ENCODE measurements at places on chromosomes 1 and 21.

DNA sequence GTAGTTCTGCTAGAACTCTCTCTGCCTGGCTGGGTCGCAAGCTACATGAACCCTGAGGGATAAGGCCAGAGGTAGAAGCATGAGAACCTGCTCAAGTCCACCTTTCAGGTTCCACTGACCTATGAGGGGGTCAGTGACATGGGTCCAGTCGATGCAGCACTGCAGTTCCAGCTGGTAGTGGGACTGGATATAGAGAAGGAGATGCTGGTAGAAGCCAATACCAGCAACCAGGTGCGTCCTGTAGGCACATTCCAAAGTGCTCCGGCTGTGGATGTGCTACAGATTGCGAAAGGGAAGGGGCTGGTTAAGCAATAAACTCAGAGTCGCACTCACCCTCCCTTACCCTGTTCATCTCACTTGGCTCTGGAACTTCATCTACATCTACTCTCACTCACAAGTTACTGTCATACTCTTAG lies 5.7 kb downstream of the SMG5 start:
- DNase-seq: no peak

DNA sequence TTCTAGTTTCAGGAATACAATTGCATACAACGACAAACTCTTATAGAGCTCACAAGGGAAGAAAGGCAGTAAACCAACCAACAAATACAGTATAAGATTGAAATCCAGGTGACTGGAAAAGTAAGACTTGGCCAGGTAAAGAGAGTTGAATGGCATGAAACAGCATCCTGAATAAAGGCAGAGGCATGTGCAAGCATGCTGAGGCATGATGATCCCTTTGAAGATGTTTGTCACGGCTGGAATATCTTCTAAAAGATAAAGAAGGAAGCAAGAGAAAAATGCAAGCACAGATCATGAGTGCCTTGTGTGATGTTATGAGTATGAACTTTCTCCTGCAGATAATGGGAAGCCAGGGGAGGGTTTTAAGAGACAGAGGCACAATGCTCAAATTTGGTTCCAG lies 83.3 kb upstream of the SPATA6 start:
- DNase-seq: no peak

DNA sequence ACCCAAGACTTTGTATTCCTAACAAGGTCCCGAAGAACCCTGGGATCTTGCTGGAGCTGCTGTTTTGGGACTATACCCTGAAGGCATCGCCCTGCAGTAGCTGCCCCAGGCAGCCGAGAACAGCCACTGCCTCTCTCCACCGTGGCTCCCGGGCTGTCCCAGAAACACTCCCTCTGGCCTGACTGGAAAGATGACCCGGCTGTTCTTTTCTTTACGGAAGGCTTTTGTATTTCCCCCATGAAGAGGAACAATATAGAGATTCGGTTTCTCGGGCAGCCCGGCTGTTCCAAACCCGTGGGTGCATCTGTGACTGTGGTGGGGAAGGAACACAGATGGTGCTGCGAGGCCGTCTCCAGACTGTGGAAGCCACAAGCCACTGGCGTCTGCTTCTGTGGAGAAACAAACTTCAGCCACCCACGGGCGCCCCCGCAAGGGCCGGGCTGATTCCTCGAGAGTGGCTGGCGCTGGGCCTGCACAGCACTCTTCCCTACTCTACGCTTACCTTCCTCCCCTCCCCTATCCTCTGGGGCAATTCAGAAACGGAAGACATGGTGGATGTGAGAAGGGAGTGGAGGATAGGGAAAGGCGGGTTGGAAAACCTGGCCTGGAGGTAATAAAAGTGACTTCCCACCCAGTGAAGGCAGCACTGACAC lies 33.7 kb upstream of the VASH2 start:
- DNase-seq: no peak

DNA sequence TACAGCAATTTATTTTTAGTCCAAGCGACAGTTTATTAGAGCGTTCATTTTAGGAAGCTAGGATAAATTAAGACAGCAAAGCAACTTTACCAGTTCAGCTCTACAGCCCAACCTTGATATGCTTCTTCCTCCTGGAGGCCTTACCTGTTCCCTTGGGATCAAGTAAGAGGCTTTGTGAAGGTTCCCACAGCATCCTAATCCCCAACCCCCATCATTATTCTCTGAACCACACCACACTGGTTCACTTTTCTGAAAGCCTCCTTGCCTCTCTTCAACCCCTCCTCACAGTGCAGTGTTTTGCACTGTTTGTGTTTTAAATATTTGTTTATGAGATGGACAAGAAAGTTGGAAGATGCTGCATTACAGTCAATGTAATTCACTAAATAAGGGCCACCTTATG lies 126.3 kb upstream of the CXADR start:
- DNase-seq: no peak

GRCh38 chr1:164587617-164588501 lies 28.9 kb downstream of the PBX1 start:
- DNase-seq: no peak

DNA sequence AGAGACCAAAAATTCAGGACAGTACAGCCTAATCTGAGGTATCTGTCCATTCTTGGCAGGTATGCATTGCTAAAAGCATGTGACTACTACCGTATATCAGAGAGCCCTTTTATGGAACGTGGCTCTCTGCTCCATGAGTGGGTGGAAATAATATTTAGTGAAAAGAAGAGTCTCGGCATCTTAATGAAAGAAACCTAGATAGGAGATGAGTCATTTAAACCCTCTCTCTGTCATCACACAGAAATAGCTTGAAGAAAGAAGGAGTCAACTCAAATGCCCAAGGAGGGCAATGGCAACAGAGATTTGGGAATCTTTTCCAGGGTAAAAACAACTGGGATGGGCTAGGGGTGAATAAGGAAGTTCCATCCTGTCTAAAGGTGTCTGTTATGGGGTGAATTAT lies 528.2 kb downstream of the SMYD3 start:
- no peak for DNase-seq

- DNase-seq: no peak
These were observed 904.2 kb downstream of the ADGRL2 start for GRCh38 chr1:82704966-82705365.

DNA sequence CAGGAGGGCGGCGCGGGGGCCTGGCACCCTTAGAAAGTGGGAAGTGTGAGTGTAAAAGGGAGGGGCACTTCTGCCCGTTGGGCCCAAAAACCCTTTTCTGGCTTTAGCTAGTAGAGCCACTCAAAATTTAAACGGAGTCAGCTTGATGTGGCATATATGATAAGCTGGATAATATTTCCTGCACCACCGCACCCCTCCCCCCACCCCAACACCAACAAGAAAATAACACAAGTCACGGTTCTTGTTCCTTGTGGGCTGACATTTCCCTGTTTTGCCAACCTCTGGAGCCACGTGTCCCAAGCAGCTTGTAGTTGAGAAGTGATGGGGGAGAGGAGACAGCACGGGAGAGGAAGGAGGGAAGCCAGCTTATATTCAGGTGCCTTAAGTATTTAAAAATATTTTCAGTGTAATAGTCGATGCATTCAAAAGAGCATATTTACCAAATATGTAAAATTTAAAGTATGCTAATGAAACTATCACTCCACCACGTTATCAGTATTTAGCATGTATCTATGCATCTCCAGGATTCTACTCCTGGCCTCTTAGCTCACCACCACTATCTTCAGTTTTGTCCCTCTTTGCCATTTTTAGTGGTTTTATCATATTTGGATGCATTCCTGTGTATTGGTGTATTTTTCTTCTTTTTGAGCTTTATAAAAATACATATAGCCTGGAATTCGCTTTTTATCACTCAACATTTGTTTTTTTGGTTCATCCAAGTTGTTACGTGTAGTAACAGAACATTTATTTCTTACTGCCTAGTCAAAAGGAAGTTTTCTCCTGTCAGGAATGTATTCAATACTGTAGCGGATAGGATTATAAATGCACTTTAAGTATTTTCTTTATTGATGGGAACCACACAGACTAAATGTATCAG lies 773 bp upstream of the DDX59 start:
- DNase-seq: no peak

DNA sequence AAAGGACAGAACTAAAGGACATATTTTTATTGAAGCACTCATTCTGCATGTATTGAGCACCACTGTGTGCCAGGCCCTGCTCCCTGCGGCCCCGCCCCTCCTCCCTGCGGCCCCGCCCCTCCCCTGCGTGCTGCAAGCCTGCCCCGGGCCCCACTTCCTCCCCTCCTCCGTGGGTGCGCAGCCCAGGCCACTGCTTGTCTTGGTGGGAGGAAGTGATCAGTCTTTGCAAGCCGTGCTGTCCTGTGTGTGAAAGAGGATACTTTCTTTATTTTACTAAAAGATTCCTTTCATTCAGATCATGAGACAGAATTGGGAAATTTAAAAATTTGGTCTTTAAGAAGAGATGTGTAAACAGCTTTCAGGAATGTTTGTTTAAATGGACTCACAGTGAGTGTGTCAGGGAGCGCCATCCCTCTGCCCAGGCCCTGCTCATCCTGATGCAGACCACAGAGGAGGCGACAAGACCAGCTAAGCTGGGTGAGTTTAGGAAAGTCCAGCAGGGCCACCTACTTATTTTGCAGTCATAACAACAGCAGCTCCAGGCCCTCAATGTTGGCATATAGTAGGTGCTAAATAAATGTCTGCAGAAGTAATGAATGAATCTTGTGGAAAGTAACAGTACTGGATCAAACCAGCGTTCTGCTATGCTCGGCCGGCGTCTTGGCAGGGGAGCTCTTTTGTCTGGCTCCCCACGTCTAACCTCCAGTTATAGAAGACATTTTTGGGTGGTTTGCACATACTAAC lies 88.3 kb upstream of the SELENON start:
- DNase-seq: no peak

DNA sequence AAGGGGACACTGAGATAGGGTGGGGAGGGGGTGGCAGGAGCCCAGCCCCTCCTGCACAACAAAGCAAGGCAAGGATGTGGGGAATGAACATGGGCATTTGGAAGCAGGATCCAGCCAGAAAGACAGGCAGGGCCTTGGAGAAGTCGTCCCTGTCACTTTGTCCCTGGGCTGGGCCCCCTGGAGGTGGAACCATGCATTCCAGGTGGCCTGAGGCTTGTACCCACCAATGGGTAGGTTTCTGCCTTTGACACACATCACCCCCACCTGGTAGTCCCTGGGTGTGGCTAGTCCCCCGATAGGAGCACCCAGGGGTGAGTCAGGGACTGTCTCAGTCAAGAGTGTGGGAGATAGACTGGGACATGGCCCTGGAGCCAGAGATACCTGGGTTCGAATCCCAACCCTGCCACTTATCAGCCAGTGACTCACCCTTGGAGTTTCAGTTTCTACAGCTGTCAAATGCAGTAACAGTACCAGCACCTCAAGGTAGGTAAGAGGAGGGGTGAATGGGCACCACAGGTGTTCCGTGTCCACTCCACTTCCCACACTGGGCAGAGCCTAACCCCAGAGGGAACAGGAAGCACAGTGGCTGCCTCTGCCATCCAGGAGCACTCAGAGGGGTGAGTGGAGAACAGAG lies 10.0 kb downstream of the PLA2G2D start:
- no peak for DNase-seq

DNA sequence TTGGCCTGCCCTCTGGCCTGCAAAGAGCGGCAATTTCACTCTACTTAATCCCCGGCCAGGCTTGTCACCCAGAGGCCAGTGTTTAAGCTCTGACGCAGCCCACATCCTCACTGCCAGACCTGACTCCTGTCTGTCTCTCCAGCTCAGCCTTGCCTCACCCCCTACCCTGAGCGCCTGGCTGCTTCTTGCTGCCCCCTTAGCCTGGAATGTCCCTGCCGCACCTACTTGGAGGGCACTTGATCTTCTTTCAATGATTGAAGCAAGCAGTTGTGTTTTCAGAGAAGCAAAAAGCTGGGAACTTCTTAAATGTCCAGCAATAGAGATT lies 87.4 kb upstream of the ZBTB40 start:
- DNase-seq: no peak

GRCh38 chr21:45539046-45539795 lies 3.0 kb downstream of the SLC19A1 start:
- DNase-seq: no peak

Measured in NCI-H1417 treated with DMSO at 0.1 percent for 48 hours (cell line).